ENCODE measurements at places on chromosomes 4 and X. TPM values are rescaled to one million over a fixed set of nuclear protein-coding genes. Genes with fewer than 3 reads are reported as not detected.

Gene NKX6-1
- total RNA-seq = 0.13 TPM

Gene TMEM35A
- 5.5 TPM for total RNA-seq

Gene CABS1
- not detected for total RNA-seq

Gene SYP
- total RNA-seq = 0.59 TPM

Gene DIPK2B
- under 0.01 TPM for total RNA-seq

Gene ENPEP
- 4.7 TPM for total RNA-seq

Gene LANCL3
- 0.66 TPM for total RNA-seq

Gene TLL1
- total RNA-seq = 0.10 TPM

Gene LIMCH1
- total RNA-seq = 33.4 TPM

Gene DAPP1
- total RNA-seq = not detected

Gene TSPAN7
- 0.39 TPM for total RNA-seq

Gene STATH
- not detected for total RNA-seq

Gene KIT
- 1.2 TPM for total RNA-seq

Gene SATL1
- not detected for total RNA-seq

Gene NKX3-2
- total RNA-seq = not detected

Gene CSN2
- not detected for total RNA-seq

Gene SMIM31
- total RNA-seq = not detected

Gene RTL3
- total RNA-seq = 0.07 TPM

Gene RHOH
- total RNA-seq = not detected

Gene ZNF732
- total RNA-seq = 0.13 TPM

Measured in smooth muscle cell of the pulmonary artery (primary cell).